ENCODE measurements at places on chromosomes 2 and 18.
A peak's percentile ranks its signal among the peaks of the same experiment; 100 is the strongest.

- DNase-seq: no peak
Measured at GRCh38 chr2:10321622-10322021, 18.9 kb downstream of the HPCAL1 start.

- DNase-seq: no peak
Measured at GRCh38 chr2:177283906-177284305, 19.4 kb upstream of the NFE2L2 start.

DNA sequence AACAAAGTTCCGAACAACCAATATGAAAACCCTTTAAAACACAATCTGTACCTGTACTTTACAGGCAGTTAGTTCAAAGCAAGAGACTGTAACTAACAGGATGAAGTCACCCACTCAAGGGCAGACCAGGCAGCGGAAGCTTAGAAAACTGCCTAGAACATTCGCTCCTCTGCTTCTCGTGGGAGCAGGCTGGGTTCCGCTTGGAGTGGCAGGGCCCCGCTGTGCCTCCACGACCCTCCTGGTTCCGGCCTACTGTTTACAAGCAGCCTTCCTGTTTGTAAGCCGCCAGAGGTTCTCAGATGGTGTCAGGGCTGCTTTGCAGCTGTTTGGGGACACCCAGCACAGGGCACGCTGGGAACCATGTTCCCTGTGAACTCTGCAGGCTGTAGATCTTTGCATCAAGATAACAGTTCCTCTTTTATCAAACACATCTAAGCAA lies 31.3 kb downstream of the CIB4 start:
- no peak for DNase-seq

GRCh38 chr18:46519870-46520269 lies 137.2 kb downstream of the LOXHD1 start:
- DNase-seq: no peak

DNA sequence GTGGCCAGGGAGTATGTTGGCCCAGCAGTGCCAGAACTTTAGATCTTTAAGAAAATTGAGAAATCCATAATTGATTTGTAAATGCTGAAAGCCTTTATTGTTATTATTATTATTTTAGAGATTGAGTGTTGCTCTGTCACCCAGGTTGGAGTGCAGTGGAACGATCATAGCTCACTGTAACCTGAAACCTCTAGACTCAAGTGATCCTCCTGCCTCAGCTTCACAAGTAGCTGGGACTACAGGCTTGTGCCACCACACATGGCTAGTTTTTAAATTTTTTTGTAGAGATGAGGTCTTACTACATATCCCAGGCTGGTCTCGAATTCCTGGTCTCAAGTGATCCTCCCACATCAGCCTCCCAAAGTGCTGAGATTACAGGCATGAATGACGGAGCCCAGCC lies 143.2 kb upstream of the CCDC68 start:
- DNase-seq: no peak

- DNase-seq: no peak
Measured at GRCh38 chr2:233101141-233101540, 41.0 kb downstream of the INPP5D start.

DNA sequence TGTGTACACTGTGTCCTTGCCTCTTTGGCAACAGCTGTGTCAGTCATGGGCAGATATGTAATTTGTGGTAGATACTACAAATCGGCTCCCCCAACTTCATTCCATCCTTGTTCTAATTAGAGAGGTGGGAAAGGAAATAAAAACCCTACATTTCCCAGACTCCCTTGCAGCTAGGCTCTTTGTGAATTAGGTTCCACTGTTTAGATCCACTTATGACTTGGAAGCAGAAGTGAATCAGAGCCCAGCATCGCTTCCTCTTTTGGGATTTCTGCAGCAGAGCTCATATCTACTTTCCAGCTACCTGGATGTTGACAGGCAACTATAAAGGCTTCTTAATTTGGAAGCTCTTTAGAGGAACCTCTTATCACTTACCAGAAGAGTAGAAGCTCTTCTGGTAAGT lies 34.1 kb upstream of the NARS1 start:
- DNase-seq: no peak

DNA sequence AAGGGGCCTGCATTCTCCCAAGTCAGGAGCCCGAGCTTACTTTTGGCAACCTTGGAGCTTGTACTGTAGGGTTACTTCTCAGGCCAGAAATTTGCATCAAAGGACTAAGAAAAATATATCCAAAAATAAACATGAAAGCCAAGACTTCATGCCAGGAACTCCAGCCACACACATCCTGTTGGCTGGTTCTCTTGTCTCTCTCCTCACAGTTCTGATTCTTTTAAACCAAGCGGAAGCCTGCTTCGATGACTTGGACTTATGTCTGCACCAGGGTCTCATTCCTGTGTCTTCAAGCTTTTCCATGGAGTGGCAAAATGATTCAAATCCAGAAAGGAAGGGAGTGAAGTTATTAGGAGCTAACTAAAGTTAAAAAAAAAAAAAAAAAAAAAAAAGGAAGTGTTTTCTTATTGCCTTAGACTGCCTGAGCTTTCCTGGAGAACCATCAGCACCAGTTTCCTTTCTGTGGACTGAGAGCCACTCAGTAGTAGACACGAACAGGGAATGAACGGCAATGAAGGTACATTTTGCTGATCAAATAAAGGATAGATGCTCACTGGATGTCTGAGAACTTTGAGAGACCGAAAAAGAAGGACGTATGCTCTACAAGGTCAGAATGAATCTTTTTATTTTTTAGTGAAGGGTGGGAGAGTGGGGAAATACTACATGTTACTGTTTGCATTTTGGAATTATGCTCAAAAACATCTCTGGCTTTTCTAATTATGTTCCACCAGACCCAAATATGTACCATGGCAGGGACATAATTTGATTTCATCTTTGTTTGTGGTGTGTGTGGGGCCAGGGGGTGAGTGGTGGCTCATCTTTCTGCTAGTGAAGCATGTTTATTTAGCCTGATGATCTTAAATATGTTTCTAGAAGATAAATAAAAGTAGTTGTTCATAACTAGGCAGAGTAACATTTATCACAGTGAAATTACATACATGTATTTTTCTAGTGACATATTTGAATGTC lies 86.0 kb downstream of the RAPGEF4 start:
- no peak for DNase-seq

DNA sequence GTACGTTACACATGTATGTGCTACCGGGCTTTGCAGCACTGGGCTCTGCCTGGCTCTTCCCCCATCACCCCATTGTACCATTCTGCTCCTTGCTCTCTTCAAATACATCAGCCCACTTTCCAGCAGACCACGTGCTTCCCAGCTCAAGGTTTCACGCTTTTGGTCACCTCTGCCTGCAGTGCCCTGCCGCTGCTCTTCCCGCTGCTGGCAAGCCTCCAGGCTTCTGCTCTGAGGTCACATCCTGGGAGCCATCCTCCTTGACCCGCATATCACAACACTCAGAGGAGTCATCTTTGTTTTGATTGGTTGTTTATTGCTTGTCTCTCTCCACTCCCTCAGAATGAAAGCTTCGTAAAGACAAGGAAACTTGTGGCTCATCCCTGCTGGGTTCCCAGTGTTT lies 34.1 kb downstream of the KIF5C start:
- DNase-seq: no peak

DNA sequence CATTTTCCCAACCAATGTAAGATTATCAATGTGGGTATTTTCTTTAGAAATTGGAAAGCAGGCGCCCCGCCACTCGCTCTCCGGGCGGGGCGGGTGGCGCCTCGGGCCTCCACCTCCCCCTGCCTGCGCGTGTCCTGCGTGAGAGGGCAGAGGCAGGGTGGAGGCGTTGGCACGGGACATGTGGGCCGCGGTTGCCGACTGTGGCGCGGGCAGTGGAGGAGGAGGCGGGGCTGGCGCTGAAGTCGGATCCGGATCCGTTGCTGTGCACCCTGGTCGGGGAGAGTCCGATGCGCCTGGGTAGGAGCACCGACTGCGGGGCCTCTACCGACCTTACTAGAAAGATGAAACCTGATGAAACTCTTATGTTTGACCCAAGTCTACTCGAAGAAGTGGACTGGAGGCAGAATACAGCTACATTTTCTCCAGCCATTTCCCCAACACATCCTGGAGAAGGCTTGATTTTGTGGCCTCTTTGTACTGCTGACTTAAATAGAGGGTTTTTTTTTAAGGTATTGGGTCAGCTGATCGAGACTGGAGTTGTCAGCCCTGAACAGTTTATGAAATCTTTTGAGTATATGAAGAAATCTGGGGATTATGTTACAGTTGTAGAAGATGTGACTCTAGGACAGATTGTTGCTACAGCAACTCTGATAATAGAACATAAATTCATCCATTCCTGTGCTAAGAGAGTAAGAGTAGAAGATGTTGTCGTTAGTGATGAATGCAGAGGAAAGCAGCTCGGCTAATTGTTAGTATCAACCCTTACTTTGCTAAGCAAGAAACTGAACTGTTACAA lies 37.9 kb downstream of the PMS1 start:
- no peak for DNase-seq

DNA sequence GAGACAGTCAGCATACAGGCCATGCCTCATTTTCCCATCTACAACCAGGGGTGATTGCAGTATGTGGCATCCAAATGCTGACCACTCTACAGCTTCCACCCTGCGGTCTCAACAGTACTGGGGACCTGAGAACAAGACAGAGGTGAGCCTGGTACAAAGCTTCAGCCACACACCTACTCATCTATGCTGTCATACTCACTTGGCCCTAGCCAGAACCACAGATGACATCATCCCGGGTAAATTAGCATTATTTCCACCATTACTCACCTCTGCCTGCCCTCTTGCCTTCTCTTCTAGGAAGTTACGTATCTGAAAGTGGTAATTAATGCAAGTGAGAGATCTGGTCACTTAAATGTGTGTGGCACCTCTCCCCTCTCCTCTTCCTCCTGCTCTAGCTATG lies 208.2 kb upstream of the ARL4C start:
- DNase-seq: no peak

GRCh38 chr18:62183578-62184195 lies 3.2 kb downstream of the PIGN start:
- peak; percentile 74 for DNase-seq

DNA sequence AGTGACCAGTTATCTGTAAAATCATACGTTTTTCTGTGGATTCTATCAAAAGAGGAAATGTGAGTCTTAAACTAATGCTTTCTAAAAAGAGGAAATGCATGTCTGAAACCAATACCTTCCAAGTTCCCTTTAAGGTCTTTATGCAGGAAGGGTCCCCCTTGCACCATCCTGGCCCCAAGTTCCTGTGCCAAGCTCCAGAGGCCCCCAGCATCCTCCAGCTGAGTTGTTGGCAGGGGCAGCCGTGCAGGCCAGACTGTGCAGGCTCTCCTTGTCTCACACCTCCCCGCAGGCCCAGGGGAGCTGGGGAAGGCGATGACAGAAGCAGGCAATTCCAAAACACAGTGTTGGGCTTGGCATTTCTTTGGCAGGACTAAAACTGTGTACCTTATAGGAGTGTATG lies 39.2 kb downstream of the DPYSL5 start:
- DNase-seq: no peak

GRCh38 chr18:3720818-3721545 lies 271.0 kb downstream of the TGIF1 start:
- no peak for DNase-seq

GRCh38 chr2:205858881-205859441 lies 176.7 kb downstream of the NRP2 start:
- no peak for DNase-seq

GRCh38 chr2:192090911-192091310 lies 103.8 kb downstream of the TMEFF2 start:
- DNase-seq: no peak

- DNase-seq: no peak
Measured at GRCh38 chr2:15687720-15688119, 96.1 kb downstream of the DDX1 start.

- no peak for DNase-seq
Measured at GRCh38 chr2:118121986-118122524, 33.8 kb downstream of the INSIG2 start.

DNA sequence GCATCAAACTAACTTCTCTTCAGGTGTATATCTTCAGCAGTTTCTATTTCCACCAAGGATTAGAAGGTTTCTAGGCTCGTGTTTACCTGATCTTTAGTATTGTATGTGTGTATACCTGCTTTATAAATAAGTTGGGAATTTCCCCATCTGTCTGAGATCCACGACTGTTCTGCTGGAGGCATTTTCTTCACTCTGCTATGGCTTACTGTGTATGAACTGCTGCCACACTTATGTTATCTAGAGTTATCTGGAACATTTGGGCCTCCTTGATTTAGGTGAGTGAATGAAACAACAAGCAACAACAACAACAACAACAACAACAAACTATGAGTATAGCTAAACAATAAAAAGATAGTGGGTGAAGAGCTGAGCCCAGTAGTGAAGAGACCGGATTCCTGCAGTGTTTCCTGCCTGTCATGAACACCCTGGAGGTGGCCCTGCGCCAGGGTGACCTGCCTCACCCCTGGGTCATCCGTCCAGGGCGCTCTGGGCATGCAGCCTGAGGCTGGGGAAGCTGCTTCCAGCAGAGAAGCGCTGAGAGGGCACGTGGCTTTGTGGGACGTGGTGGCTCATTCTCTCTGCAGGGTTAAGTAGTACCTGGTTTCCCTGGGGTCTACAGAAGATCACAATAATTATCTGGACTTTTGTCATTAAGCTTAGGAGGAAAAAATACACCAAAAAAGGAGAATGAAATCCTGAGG lies 56.1 kb upstream of the GATA6 start:
- no peak for DNase-seq

DNA sequence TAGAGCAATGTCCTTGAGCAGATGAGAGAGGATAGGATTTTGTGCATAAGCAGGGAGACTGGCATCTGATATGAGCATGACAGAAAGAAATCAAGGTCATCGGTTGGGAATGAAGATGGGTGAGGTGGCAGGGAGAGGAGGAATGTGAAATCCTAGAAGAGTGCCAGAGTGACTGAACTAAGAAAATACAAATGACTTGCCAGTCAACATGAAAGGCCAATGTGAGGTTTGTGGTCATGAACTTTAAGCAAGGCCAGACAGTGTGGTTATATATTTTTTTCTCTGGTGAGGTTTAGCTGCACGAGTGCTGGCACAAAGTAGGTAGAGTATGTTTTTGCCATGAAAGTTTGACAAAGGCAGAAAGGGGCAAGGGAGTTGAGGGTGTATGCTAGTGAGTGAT lies 21.2 kb downstream of the QPCT start:
- no peak for DNase-seq

DNA sequence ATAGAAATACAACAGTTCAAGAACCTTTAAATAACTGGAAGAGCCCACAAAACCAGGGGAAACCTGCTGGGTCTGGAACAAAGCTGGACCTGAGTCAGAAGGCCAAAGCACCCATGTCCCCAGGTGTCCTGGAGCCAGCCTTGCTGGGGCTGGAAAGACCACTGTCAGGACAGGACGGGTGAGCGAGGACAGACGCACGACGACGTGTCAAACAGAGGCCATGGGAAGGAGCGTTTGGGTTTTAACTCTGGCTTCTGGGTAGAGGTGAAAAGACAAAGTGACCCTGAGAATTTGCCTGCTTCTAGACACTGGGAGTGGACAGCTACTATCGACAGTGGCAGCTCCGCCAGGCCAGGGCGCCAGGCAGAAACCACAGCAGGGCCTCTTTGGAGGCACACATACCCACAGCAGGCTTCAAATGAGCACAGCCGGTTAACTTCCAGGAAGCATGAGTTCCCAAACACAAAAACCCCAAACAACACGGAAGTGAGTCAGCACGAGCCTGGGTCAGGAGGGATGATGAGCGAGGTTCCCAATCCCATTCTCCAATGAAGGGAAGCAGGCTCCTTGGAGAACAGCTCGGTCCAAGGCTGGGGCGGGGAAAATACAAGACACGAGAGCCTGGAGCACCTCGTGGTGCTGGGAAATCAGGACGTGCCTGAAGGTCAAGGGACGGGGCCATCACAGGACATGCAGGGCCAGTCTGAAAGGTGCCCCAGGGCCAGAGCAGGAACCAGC lies 208.0 kb downstream of the TWIST2 start:
- no peak for DNase-seq

- no peak for DNase-seq
Measured at GRCh38 chr2:109447776-109448175, 166.0 kb downstream of the SEPTIN10 start.

GRCh38 chr2:84459944-84460429 lies 907 bp upstream of the SUCLG1 start:
- DNase-seq: no peak

Data from CD4-positive, alpha-beta T cell treated with Interleukin-2 at 100 ng/mL for 4 hours (primary cell).